NCI-H1436 (cell line): ENCODE measurements at places on chromosomes 11 and 22.

- no peak for DNase-seq
Measured at GRCh38 chr22:34113381-34113780, 193.1 kb upstream of the LARGE1 start.

DNA sequence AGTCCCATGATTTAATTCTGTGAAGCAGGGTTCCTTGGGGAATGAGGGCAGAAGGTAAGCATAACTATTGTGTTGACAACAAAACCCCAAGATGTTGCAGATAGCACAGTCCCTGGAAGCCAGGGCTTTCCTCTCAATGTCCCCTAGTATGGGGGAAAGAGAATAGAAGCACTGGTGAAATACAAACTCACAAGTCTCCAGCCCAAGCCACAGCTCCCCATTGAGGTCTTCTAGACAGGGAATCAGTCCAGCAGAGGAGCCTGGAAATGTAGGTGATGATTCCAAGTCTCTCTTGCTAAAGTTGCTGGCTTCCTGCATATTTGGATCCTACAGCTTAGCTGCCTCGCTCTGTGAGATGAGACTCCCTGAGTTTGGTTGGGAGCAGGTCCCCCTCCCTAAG lies 31.7 kb upstream of the DRD2 start:
- DNase-seq = no peak

GRCh38 chr22:31866918-31867317 lies 77.4 kb upstream of the YWHAH start:
- no peak for DNase-seq

DNA sequence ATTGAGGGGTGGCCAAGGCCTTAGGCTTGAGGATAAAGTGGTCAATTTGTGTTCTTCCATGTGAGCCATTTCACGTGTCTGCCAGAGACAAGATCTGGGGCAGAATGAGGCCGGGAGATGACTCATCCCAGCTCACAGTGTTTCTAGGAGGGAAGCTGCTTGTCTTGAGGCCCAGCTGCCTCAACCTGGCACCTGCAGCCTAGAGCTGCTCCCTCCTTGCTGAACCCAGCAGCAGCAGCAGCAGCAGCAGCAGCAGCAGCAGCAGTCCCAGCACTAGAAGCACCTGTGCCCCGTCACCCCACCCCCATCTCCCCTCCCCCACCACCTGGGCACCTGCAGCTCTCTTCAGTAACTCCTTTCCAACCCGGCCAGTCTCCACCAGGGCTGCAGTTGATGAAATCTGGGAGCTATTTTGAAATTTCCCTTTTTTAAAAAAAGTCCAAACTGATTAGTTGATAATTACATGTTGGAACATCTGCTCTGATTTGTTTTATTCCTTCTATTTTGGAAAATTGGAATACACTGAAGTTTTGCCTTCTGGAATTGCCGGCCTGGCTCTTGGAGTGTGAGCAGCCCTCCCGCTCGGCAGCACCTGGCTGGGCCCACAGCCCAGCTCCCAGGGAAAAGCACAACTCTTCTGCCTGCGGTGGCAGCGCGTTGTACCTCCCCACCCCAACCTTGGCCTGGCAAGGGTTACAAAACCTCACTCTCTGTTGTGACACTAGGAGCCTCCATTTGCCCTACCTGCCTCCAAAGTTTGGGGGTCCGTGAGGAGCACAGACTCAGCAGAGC lies 143.5 kb downstream of the NXPE2 start:
- DNase-seq = no peak

GRCh38 chr11:47906066-47906465 lies 57.9 kb upstream of the NUP160 start:
- no peak for DNase-seq

DNA sequence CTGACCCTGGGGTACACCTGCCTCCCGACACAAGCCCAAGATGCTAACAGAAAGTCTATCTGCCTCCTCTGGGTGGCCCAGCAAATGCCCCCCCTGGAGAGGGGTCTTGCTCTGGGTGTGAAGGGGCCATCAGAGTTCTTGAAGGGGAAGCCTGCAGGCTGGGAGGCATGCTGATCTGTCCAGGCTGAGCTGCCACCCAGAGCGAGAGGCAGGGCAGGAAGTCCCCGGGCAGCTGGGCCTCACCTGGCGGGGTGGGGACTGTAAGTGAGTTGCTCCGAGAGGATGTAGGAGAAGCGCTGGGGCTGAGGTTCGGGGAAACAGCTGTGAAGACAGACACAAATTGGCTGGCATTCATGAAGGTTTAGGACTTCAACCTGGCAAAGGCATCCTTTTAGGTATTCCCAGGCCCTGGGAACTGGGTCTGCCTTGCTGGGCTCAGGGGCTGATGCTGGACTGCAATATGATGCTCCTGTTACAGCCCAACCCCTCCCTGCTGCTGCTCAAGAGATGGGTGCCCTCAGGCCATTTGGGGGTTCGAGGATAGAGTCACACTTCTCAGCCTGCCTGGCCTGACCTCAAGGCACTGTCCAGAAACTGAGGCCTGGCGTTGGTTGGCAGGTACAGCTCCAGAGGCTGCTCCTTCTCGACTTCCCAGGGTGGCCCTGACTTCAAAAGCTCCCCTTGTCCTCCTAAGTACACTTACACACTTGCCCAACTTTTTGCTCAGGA lies 60.2 kb upstream of the LYVE1 start:
- DNase-seq = no peak

- DNase-seq = no peak
Measured at GRCh38 chr22:47695176-47695575, 932.7 kb downstream of the TBC1D22A start.

DNA sequence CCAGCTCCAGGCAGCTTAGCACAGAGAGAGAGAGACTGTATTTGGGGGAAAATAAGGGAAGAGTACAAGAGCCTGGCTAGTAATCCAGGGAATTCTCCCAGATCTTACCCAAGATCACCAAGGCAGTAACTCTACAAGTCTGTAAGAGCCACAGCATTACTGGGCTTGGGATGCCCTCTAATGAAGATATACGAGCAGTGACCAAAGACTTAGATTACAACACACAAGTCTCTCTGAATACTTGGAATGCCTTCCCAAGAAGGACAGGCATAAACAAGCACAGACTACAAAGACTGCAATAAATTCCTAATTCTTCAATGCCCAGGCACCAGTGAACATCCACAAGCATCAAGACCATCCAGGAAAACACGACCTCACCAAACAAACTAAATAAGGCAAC lies 17.7 kb downstream of the DNAJC24 start:
- no peak for DNase-seq

DNA sequence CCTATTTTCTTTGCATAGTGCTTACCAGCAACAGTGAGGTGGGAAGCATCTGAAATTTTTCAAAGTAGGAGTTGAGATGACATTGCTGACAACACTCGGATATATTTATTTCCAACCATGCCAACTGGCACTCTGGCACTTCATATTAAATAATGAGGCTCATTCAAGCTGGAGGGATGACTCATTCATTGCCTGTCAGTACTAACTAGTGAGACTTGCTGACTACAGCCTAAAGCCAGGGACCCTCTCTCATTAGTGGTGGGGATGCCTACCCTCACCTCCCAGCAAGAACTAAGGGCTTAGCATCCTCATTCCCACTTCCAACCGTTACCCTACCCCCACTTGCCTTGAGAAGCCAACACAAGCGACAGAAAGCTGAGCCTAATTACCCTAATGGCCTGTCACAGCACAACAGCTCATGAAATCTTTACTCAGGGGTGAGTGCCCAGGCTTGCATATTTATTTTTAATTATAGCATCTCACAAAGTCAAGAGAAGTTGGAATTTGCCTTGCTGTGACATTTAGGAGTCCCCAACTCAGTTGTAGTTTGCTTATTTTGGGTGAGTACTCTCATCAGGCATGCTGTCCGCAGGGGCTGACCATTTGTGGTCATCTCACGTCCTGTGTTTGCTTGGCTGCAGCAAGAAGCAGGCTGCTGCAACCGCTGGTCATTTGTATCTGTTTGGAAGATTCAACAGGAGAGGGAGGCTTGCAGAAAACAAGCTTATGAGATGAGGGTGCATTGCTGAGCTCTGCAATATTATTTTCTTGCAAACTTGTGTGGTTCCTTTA lies 181.6 kb upstream of the POU2AF2 start:
- DNase-seq = no peak
